Activated naive CD4-positive, alpha-beta T cell treated with anti-CD3 and anti-CD28 coated beads, Interleukin-2, amount 50 U/mL, for 72 hours (primary cell): ENCODE measurements at places on chromosomes 1 and 21. TPM values are rescaled to one million over a fixed set of nuclear protein-coding genes. Genes with fewer than 3 reads are reported as not detected.

Gene FHAD1
- not detected for total RNA-seq

Gene LHX8
- not detected for total RNA-seq

Gene SF3B4
- total RNA-seq: 47.6 TPM

Gene OR10K1
- not detected for total RNA-seq

Gene OR2T2
- total RNA-seq: not detected

Gene CR1
- total RNA-seq: 0.08 TPM

Gene CFAP45
- 1.2 TPM for total RNA-seq

Gene HOOK1
- 18.3 TPM for total RNA-seq

Gene INKA2
- 4.4 TPM for total RNA-seq

Gene KCNAB2
- total RNA-seq: 214 TPM

Gene SPRR3
- not detected for total RNA-seq

Gene PDZK1IP1
- total RNA-seq: not detected

Gene MINDY1
- total RNA-seq: 23.3 TPM

Gene BGLAP
- total RNA-seq: 9.7 TPM

Gene GJB4
- not detected for total RNA-seq

Gene POU3F1
- total RNA-seq: not detected

Gene MTARC1
- total RNA-seq: not detected

Gene KIF26B
- total RNA-seq: 0.16 TPM

Gene SMIM1
- total RNA-seq: 2.7 TPM

Gene THEM4
- 27.4 TPM for total RNA-seq

Gene MYCBP
- total RNA-seq: 23.6 TPM

Gene GRIK1
- not detected for total RNA-seq

Gene HCN3
- 4.8 TPM for total RNA-seq

Gene IKBKE
- total RNA-seq: 4.5 TPM

Gene MAN1C1
- 15.3 TPM for total RNA-seq

Gene ZZZ3
- 34.1 TPM for total RNA-seq

Gene RGS8
- not detected for total RNA-seq

Gene TTC39A
- total RNA-seq: 1.1 TPM

Gene RGS13
- total RNA-seq: not detected

Gene CR1L
- not detected for total RNA-seq

Gene KCNJ6
- total RNA-seq: not detected

Gene S100A12
- not detected for total RNA-seq

Gene MNDA
- not detected for total RNA-seq

Gene BMP8B
- 0.11 TPM for total RNA-seq

Gene PLPPR5
- not detected for total RNA-seq

Gene GSTM1
- not detected for total RNA-seq

Gene FAM43B
- not detected for total RNA-seq

Gene FCRL1
- total RNA-seq: not detected

Gene S100A1
- not detected for total RNA-seq

Gene KRTAP21-2
- not detected for total RNA-seq

Gene USH2A
- total RNA-seq: not detected

Gene SPATA46
- not detected for total RNA-seq

Gene TAL1
- 0.11 TPM for total RNA-seq
